ENCODE measurements at places on chromosomes 5 and 9.
A peak's percentile ranks its signal among the peaks of the same experiment; 100 is the strongest.

DNA sequence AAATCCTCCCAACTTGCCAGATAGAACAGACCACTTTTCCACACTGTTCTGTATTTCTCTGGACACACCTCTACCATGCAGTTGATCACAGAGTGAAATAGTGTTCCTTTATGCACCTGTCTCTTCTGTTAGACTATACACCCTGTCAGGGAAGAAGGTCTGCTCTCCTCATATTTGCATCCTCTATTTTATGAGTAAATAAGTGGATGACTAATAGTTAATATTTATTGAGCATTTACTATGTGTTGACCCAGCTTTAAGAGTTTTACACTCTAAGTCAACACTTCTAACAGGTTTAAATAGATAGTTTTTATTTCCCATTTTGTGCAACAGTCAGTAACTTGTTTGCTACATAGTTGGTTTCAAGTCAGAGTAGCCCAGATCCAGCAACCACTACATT lies 452.8 kb upstream of the MPDZ start:
- DNase-seq = no peak

GRCh38 chr5:109996246-109996645 lies 306.5 kb downstream of the MAN2A1 start:
- no peak for DNase-seq

- DNase-seq = no peak
Measured at GRCh38 chr9:90815183-90815943, 13.7 kb downstream of the SYK start.

- DNase-seq = peak; percentile 40
Measured at GRCh38 chr9:86947146-86948073, at the start of gene GAS1. Gene GAS1, minus strand, starts transcription at chr9:86947506. Its CDS starts 727 bp downstream, at chr9:86946779.

GRCh38 chr5:120779674-120780073 lies 315.6 kb downstream of the PRR16 start:
- DNase-seq = no peak

DNA sequence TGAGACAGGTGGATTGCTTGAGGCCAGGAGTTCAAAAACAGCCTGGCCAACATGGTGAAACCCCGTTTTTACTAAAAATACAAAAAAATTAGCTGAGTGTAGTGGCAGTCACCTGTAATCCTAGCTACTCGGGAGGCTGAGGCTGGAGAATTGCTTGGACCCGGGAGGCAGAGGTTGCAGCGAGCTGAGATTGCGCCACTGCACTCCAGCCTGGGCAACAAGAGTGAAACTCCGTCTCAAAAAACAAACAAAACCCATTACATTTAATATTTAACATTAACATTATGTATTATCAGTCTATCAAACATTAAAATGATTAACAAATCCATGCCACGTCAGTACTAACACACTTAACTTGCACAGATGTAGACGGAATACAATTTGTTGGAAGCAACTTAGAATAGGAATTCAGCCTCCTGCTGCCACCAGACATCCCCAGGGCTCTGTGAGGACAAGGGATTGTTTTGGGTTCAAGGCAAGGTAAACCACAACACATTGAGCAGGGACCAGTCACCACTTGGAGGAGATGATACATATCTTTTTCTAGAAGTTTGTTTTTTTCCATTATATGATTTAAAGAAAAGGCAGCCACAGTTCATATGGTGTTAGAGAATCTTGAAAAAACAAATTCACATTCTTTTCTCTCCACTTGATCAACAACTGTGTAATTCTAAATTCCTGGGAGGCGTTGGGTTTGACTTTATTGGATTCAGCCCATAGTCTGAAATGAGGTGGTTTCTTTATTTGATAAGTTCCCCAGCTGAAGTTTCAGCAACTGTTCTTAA lies 104.1 kb upstream of the BASP1 start:
- DNase-seq = no peak

DNA sequence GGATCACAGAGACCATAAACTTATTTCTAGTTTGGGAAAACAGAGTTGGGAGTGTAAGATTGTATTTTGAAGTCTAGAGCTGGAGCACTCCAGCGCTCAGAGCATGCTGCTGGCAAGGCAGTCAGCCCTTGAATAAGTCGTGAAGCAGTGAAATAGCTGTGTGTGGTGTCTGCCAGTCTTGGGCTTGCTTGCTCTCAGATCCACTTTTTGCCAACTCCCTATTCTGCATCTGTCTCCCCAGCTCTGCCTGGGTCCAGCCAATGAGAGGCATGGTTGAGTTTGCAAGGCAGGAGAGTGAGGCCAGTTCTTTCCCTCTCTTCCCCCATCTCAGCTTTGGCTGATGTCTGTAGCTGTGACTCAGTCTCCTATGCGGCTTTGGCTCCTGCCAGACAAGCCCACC lies 23.3 kb upstream of the RASGRF2 start:
- DNase-seq = no peak

DNA sequence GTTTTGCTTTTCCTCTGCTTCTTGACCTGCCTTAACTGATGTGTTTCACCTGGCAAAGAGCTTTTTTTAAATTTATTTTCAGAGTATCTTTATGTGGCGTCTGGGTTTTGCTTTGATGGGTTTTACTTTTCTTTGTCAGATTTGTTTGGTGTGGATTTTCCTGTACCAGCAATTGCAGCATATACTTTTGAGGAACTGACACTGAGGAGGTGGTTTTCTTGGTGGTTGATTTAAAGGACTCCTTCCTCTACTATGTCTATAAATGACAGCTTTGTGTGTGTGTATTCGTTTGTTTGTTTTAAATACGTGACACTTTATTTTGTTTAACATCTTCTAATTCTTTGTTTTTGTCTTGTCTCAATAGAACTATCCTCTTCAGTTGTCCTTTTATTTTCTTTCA lies 1071.9 kb upstream of the ARRDC3 start:
- DNase-seq = no peak

- no peak for DNase-seq
Measured at GRCh38 chr5:169804861-169805260, 167.8 kb downstream of the DOCK2 start.

- DNase-seq = no peak
Measured at GRCh38 chr5:83723031-83723430, 2.4 kb upstream of the HAPLN1 start.

GRCh38 chr9:17116400-17116837 lies 18.4 kb upstream of the CNTLN start:
- no peak for DNase-seq

DNA sequence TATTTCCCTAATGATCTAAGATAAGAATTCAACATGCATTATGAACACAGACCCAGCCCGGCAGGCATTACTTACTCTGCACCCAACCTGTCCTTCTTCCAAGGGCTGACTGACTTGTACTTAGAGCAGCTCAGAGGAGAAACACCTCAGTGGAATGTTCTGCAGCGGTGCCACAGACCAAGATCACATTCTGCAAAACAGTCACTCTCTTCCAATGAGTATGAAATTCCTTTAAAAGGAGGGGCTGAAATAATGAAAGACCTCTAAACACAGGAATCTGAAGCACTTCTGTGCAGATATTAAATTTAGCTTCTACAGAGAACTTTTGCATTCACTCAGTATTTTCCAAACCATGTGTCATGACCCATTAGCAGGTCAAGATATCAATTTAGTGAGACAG lies 172.9 kb downstream of the ZDHHC21 start:
- DNase-seq = no peak

- no peak for DNase-seq
Measured at GRCh38 chr5:175867587-175868347, 3.6 kb upstream of the CPLX2 start.

DNA sequence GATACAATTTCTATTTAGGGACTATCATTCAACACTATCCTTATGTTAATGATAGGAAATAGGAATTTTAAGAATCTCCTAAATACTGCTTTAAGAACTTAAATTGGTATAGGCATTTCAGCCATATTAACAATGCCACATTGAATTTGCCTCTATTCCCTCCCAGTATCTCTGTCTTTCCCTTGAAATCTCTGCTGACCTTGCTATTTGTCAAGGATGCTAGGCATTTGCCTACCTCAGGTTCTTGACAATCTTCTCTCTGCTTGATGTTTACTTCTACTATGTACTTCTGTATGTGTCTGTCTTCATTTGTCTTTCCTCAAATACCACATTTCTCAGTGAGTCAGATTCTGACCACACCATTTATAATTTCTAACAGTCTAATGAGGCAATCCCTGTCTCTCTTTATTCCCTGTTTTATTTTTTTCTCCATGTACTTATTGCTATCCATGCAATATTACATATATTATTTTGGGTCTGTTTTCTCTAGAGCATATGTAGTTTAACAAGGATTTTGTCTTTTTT lies 1461.4 kb upstream of the CDH9 start:
- no peak for DNase-seq

GRCh38 chr9:114185570-114186490 lies 30.5 kb downstream of the COL27A1 start:
- no peak for DNase-seq

DNA sequence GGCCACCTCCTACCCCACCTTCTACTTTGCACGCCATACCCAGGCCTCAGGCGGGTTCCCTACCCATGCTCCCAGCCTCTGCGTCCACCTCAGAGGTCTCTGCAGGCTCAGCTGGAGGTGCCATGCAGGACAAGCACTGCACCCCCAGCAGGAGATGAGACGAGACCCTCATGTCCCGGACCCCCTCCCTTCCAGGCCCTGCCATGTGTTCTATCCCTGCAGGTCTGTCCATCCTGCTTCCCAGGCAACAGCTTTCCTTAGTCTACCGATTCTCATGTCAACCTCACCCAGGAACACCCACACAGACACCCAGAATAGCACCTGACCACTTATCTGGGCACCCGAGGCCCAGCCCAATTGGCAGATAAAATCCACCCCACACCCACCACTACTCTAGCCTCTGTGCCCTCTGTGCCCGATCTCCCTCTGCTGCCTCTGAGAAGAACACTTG lies 52.1 kb downstream of the SEMA4D start:
- no peak for DNase-seq

- peak; percentile 52 for DNase-seq
Measured at GRCh38 chr9:137077010-137077747, at the start of gene UAP1L1. Gene UAP1L1, plus strand, starts transcription at chr9:137077517. Its CDS starts 16 bp downstream, at chr9:137077533.

GRCh38 chr5:157747173-157747740 lies 3.7 kb downstream of the LSM11 start:
- no peak for DNase-seq

DNA sequence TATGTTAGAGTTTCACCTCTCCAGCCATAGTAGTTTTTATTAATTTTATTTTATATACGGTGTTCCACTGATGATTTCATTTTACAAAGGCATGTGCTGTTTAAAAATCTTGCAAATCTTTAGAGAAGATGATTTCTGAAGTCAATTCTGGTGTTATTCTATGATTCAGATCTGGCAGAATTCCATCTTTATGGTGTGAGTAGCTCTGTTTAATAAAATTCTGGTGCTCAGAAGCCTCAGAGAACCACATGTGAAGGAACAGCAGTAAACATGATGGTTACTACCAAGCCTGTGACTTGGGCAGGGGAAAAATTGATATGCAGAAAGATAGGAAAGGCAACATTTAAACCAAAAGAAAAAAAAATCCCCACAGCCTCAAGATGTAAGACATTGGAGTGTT lies 299.7 kb downstream of the NPR3 start:
- DNase-seq = no peak
